Stimulated activated CD8-positive, alpha-beta memory T cell treated with anti-CD3 and anti-CD28 coated beads, Interleukin-4, amount 100 ng/mL, for 48 hours (primary cell): ENCODE measurements at places on chromosomes 4 and X.

DNA sequence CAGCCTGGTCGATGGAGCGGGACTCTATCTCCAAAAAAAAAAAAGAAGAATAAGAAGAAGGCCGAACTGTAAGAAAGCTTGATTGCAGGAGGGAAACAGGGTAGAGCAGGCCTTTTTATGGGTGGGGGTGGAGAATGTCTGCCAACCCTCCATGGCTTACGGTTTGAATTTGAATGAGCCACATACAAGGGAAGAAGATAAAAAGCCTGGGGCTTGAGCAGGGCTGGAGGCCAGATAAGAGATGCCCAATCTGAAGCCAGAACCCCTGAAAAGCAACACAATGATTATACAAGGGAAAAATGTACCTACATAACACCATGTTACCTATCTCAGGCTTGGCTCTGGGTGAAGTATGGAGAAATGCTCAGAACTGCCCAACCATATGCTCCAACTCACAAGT lies 57.3 kb upstream of the TRIM2 start:
- DNase-seq = no peak

GRCh38 chrX:101022020-101022419 lies 29.9 kb downstream of the TRMT2B start:
- DNase-seq = no peak

GRCh38 chr4:99390055-99390454 lies 37.5 kb upstream of the ADH1C start:
- no peak for DNase-seq

DNA sequence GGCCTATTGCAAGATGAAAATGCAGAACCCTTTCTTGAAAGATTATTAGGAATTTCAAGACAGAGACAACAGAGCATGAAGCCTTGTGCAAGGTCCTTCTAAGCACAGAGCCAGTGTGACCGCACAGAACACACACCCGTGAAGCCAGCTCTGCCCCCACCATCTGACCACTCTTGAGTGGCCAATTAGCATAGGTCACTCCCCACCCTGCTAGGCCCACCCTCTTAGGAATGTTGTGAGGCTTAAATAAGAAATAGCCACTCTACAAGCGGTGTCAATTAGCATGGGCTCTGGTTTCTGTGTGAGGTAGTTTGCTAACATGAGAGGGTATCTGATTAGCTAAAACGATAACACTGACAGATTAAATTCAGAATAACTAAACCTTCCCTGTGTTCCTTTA lies 152.9 kb downstream of the PTTG2 start:
- no peak for DNase-seq

DNA sequence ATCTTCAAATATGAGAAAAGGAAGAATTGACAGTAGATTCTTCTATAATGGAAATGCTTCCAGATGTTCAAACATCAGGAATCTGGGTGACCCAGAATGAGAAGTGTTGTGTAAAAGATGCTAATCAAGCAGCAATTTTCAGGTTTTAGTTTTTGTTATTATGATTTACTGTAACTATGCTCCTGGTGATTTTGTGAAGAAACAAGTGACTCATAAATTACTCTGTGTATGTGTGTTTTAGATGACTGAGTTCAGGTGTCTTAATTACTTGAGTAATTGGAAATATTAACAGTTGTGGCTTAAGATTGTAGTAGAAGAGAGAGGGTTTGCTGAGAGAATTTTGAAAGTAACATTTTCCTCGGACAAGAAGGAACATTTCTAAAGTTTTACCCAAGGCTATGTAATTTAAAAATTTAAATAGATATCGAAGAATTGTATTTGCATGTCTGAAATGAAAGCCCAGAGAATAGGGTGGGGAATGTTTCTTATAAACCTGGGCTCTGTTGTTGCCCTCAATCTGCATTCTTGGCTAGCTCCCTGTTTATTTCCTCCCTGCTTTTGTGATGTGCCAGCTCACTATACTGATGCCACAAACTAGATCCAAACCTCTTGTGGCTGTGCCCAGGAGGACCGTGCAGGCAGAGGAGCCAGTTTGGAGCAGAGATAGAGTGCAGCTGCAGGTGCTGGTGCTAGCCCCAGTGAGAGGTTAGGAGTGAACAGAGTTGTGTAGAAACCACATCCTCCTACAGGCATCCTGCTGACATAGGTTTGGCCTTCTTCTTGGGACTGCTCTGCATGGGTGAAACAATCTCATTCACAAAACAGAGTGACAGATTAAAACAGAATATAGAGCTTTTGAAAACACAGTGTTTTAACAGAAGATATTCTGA lies 25.4 kb upstream of the TNIP3 start:
- DNase-seq = peak; percentile 45

DNA sequence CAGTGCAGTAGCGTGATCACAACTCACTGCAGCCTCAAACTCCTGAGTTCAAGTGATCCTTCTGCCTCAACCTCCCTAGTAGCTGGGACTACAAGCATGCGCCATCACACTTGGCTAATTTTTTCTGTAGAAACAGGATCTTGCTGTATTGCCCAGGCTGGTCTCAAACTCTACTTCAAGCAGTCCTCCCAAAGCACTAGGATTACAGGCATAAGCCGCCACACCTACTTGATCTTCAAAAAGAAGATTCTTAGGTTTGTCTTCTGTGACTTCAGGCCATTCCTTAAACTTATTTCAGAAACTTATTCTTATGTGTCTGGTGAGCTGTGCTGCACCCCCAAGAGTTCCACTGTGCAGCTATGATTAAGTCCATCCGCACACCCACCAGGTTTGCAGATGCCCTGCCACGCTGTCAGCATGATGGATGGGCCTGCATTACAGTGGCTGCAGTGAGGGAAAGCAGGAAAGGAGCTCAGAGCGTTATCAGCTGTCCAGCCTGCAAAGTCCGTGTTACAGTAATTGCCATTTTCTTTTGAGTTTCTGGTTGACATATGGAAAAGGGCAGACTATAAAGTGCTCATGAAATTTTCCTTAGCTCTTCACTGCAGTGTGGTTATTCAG lies 146.6 kb downstream of the AASDH start:
- no peak for DNase-seq

- DNase-seq = peak; percentile 99
Observed at GRCh38 chr4:101347557-101348366, 436 bp upstream of the PPP3CA start.

GRCh38 chr4:93660036-93660435 lies 168.5 kb upstream of the ATOH1 start:
- no peak for DNase-seq

- no peak for DNase-seq
Observed at GRCh38 chr4:33924811-33925210, 2319.5 kb downstream of the ARAP2 start.

GRCh38 chrX:57156397-57157049 lies 19.3 kb upstream of the SPIN2A start:
- no peak for DNase-seq
